ENCODE measurements at places on chromosomes 1 and 21.
A peak's percentile ranks its signal among the peaks of the same experiment; 100 is the strongest.

GRCh38 chr21:37582590-37582989 is 216.0 kb downstream of the DYRK1A start:
- DNase-seq = peak; percentile 63

- no peak for DNase-seq
Measured at GRCh38 chr1:151113877-151114276, 32.6 kb downstream of the SEMA6C start.

DNA sequence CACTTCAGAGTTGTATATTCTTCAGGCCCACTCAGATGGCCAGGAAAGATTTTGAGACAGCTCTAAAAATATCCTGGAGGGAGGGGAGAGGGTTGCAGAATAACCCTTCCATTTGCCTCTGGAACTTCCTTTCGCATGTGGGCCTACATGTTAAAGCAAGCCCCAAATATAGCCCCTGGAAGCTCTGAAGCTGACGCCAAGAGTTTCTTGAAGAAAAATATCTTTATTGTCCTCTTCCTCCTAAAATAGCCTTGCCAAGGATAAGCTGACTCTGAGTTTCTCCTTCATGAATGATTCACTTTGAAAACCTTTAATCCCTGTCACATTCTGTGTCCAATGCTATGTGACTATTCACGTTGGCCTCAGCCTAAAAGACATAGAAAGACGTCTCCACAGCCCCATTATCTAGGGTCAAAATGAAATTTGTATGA is 6.4 kb downstream of the C1orf116 start:
- peak; percentile 54 for DNase-seq

DNA sequence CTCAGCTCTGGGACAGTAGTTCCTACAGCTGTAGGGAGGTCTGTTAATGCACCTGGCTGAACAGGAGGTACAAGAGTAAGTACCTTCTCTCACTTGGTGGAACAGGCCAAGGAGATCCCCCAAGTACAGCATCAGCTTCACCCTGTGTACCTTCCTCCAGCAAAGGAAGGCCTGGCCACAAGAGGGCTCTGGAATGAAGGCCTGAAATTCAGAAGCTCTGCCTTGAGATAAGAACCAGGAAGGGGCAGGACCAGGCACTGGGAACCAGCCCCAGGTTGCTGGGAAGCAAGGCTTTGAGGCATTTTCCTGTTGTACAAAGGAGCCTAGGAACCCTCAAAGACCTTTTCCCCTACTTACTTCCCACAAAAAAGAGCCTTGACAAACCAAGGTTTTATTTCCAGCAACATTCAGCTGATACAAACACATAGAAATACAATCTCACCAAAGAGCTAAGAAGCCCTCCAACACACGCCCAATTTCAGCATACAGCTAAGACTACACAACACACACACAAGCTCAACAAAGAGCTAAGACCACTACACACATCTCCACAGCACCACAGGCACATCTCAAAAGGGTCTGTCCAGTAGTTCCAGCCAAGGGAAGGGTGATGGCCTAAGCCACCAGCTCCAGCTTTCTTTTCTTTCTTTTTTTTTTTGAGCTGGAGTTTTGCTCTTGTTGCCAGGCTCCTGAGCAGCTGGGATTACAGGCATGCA is 23.5 kb downstream of the F11R start:
- DNase-seq = peak; percentile 56

- no peak for DNase-seq
Measured at GRCh38 chr1:26388791-26389445, 16.4 kb upstream of the ZNF683 start.

- no peak for DNase-seq
Measured at GRCh38 chr1:115114308-115114707, 25.0 kb upstream of the TSPAN2 start.

DNA sequence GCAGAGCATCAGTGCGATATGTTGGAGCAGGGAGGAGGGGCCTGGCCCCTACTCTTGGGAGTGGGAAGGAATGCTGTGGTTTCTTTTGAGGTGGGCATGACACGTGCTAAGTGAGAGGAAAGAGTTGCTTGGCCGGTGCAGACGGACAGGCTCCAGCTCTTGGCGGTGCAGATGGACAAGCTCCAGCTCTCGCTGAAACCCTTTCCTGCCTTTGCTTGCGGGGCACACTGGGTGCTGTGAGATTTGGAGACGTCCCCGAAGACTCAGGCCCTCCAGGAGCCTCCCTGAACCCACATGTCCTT is 15.9 kb downstream of the PDXK start:
- DNase-seq = no peak

DNA sequence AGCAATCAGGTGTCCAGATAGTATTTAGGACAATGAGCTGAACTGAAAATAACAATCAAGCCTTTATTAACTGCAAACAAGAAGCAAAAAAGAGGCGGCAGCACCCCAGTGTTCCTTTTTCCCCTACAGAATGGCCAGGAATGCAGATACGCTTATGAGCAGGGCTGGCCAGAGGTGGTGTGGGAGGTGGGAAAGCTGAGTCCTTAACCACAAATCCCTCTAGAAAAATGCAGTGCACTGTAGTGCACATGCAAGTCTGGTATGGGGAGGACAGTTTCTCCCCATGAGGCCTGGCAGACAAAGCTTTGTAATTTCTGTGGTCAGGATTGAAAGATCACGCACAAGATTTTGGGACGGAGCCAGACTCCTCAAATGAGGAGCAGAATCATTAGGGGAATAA is 10.7 kb upstream of the IFNAR1 start:
- DNase-seq = no peak

GRCh38 chr1:153933430-153933829 is 10.7 kb upstream of the GATAD2B start:
- DNase-seq = no peak

DNA sequence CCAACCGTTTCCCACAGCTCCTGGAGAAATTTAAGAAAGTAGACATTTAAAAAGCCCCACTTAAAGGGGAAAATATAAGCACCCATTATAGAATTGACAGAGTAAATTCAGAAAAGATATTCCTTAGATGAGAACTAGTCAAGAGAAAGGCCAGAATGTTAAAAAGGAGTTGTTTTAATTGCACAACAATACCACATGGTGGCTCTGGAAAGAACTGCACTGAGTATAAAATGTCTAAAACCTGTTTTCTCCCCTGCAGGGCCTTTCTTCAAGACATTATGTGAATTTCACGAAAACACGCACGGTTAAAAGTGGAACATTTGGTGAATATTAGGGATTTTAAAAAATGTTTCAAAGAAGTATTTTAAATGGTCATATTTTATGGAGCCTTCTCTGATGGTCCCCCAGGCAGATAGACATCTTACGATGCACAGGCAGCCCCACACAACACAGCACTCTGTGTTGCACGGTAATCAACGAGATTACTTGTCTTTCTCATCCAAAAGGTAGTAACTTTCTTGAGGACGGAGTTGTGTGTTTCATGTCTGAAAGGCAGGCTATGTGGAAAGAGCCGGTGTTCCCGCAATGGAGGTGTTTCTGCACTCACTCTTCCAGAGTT is 101.9 kb downstream of the PRRX1 start:
- DNase-seq = peak; percentile 34

DNA sequence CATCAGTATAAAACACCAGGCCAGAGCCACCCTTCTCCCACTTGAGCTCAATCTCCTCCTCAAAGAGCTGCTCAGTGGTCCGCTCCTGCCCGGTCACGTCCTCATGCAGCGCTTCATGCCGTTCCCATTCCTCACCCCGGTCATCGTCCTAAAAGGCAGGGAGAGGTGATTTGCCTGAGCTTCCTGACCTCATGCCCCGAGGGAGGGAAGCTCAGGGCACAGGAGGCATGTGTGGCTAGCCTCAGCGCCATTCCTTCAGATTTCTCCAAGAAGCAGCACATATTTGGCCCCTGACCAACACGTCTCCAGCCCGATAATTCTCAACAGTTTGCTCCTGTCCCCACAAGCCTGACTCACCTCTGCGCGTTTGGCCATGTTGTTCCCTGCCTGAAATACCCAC is 4.2 kb upstream of the GPN2 start:
- DNase-seq = no peak

DNA sequence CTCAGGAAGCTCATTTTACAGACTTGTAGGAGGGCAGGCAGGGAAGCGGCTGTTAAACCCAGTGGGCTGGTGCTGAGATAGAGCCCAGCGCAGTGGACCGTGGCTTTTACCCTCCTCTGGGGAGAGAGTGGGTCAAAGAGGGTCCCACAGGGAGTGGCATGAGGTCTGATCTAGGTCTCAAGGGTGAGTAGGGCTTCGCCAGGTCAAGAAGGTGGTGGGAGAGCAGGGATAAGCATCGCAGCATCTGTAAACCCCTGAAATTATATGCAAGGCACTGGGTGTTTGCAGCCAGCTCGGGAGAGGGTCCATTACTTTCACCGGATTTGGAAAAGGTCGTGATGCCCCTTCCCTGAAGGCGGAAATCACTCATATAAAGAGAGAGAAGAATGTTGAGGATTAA is 89.1 kb downstream of the ZSCAN20 start:
- DNase-seq = no peak

GRCh38 chr1:165686971-165687433 is 11.4 kb downstream of the ALDH9A1 start:
- no peak for DNase-seq

DNA sequence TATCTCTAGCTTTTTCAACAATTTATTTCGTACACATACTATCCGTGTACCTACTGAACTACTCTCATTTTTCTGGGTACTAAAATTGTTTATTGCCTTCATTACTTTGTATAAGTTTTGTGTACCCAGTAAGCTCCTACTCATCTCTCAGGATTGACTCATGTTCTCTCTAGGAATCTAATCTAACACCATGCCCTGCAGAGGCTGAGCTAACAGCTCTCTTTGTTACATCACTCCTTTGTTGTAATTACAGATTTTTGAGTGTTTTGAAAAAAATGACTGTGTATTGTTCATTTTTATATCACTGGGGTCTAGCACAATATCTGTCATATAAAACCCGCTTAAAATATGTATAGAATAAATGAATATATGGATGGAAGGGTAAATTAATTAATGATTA is 167.1 kb downstream of the ATP6V1G3 start:
- DNase-seq = no peak

GRCh38 chr1:1763657-1764621 is 14.3 kb downstream of the NADK start:
- no peak for DNase-seq

- DNase-seq = peak; percentile 56
Measured at GRCh38 chr1:55955016-55955621, 624.2 kb downstream of the PLPP3 start.

GRCh38 chr1:110450929-110451328 is at the start of gene PROK1:
TSS of gene PROK1 (plus strand) at chr1:110451149. CDS start at chr1:110451217, 68 bp downstream.
- no peak for DNase-seq

DNA sequence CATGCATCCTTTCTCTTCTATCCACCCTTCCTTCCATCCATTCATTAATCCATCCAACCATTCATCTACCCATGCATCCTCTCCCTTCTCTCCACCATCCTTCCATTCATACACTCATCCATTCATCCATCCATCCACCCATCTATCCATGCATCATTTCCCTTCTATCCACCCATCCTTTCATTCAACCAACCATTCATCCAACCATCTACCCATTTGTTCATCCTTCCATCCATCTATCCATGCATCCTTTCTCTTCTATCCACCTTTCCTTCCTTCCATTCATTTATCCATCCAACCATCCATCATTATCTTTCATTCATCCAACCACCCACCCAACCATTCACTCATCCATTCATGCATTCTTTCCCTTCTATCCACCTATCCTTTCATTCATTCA is 188.4 kb downstream of the NPHP4 start:
- no peak for DNase-seq

DNA sequence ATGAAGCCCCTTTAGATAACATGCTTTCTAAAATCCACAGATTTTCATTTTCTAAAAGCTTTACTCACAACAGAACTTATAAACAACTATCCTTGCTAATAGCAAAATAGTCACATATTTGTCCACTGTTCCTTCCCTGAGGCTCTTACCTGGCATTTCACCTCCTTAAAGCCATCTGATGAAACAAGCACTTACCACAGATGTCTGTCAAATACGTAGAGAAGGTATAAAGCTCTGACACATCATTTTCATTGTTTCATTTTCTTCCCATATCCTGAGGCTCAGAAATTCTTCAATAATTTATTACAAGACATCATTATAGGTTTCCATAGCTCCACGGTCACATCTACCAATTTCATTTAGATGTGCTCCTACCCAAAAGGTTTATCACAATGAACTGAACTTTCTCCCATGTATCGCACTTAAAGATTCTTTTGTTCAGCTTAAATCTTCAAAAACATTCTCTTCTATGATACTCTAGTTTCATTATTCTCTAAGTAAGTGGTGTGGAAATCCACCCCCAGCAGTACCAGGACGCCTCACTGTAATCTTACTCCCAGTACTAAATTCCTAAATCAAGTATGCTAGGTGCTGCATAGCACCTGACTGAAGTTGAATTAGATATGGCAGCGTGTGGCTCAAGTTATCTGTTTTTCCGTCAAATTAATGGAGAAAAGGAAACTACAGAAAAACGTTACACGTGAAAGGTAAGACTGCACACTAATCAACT is 569.6 kb downstream of the SMYD3 start:
- DNase-seq = no peak

GRCh38 chr1:81582467-81582986 is 218.2 kb upstream of the ADGRL2 start:
- DNase-seq = no peak

DNA sequence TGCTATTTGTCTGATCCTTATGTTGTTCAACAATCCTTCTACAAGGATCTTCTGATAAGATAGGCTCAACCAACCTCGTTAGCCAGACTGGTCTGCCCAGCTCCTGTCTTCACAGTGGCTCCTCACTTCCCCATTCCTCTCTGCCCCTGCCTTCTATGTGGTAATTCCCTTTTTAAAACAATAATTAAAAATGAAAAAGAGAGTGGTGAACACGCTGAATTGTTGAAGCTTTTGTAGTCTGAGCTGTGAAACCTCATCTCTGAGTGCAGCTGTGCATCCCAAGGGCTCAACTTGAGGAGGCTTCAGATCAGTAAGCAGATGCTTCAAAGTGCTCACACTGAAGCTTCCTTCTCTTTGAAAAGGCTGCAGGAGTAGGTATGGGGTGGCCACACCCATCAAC is 70.7 kb upstream of the JUN start:
- no peak for DNase-seq

- DNase-seq = peak; percentile 88
Measured at GRCh38 chr1:153790966-153791647, 15.9 kb downstream of the SLC27A3 start.

DNA sequence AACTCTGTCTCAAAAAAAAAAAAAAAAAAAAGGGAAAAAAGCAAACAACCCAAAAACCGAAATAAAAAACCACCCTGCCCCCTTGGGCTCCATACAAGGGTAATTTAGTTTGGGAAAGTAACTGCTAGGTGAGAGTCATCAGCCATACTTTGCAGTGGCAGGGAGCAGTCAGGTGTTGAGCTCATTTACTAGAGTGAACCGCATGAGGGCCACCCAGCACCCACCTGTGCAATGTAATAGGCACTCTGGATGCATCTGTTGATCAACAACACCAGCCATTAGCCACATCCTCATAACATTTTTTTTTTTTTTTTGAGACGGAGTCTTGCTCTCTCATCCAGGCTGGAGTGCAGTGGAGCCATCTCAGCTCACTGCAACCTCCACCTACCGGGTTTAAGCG is 9.1 kb downstream of the INAVA start:
- DNase-seq = no peak

- no peak for DNase-seq
Measured at GRCh38 chr1:190168116-190168892, 309.4 kb downstream of the BRINP3 start.
